ENCODE measurements at places on chromosomes 5 and 9.

- DNase-seq: no peak
Observed at GRCh38 chr5:124995421-124995820, 249.0 kb upstream of the ZNF608 start.

DNA sequence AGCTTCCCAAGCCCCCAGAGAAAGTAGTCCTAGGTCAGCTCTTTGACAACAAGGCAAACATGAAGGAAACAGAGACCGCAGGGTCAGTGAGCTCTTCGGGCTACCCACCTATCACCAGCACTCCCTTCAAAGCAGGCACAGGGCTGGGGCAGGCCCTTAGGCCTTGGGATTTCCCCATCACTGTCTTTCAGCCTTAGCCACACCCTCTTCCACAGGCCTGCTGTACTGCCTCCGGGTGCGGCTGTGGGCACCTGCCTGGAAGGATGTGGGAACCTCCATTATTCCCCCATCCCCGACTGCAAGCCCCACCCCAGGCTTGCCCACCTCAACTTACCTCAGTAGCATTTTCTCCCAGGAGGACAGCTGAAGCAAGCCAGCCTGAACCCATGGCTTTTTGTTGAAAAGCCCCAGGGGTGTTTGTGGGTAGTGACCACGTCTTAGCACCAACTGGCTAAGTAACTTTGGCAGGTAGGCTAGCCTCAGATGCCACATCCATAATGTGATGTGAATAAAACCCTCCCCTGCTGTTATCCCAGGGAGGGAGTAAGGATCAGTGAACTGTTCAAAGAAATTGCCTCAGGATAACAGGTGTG, 100.2 kb downstream of the PIK3R1 start:
- no peak for DNase-seq

- no peak for DNase-seq
Observed at GRCh38 chr5:35341189-35341588, 110.9 kb upstream of the PRLR start.

DNA sequence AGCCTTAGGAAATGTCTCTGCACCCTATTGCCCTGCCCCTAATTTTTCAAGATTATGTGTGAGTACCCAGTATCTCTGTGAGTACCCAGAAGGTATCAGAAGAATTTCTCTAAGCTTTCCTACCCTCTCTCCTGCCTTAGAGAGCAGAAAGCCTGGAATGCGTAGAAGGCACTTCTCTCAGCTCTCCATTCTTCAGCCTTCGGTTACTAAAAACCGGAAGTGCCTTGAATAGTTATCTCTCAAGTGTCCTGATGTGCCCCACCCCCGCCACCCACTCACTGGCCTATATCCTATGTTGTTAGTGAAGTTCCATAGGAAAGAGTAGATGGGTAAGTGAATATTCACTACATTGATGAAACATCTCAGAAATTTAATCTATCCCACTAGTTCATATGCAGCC, 210.7 kb upstream of the CDH10 start:
- no peak for DNase-seq
